ENCODE measurements at places on chromosomes 4 and X.

GRCh38 chr4:120874792-120875774, 47.4 kb downstream of the PRDM5 start:
- ATAC-seq, result no peak

- ATAC-seq, result no peak
These were observed 120.6 kb upstream of the BMP3 start for GRCh38 chr4:80909938-80910337.

DNA sequence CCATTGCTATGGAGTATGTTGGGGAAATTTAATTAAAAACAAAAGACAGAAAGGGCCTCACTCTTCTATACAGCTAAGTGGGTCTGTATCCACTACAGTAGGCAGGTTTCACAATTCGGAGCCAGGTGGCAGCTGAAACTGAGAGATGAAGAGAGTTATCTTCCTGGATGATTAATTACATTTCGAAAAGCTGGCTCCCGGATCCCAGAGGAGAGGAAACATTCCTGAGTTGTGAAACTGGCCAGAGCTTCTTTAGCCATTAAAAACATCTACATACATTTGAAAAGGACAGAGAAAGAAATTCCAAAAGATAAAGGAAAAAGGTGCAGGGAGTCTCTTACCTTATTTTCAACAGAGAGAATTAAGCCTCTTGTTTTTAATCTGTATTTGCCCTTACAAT, 15.5 kb upstream of the PDZD4 start:
- no peak for ATAC-seq

DNA sequence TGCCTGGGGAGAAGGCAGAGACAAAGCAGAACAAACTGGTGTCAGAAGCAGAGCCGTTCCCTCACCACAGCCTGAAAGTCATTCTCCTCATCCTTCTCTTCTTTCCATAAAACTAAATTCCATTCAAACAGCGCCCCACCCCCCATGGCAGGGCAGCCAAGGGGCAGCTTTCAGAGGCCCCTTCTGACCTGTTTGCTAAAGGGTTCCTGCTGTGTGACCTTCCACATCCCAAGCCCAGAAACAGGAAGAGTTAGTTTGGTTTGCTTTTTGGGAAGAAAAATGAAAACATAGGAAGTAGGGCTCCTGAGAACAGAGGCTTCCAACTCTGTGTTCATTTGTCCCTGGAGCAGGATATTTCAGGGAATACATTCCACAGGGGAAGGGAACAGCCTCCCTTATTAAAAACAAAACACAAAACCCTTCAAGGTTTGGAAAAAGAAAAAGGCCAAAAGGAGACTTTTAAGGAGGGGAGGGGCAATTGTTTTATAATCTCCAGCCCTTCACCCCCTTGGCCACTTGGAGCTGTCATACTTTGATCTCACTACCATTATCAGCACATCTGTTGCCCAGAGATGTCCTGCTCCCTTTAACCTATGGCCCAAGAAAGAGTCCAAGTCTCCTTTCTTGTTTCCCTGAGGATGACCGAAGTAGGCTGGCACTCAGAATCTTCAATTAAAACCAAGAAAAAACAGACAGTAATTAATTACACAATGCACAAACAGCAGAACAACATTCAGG, 25.3 kb downstream of the STARD8 start:
- no peak for ATAC-seq

GRCh38 chrX:31223817-31224216, 152.0 kb upstream of the FTHL17 start:
- peak; percentile 94 for ATAC-seq

GRCh38 chr4:25172961-25173915, 13.0 kb upstream of the SEPSECS start:
- peak; percentile 97 for ATAC-seq

DNA sequence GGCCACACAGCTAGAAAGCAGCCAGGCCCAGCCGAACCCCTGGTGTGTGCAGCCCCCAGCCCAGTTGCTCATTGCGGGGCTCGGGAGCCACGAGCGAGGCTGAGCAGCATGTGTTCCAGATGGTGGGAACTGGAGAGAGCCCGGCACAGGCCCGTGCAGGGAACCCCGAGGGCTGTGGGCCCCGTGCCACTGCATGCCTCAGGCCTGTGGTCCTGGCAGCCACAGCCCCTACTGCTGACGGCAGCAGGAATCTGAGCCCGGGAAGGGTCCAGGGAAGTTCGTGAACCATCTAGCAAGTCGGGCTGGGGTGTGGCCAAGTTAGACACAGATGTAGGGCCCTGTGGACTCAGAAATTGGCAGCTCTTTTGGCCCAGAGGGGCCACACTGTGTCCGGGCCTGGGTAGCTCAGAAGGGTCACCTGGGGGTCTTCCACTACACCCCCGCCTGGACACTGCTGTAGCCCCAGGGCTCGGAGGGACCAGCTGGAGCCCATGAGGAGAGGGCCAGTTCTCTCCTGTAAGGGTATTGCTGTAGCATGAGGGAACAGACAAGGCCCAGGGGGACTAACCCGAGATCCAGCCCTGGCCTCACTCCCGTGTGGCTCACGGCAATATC, 12.1 kb downstream of the HTRA3 start:
- no peak for ATAC-seq

DNA sequence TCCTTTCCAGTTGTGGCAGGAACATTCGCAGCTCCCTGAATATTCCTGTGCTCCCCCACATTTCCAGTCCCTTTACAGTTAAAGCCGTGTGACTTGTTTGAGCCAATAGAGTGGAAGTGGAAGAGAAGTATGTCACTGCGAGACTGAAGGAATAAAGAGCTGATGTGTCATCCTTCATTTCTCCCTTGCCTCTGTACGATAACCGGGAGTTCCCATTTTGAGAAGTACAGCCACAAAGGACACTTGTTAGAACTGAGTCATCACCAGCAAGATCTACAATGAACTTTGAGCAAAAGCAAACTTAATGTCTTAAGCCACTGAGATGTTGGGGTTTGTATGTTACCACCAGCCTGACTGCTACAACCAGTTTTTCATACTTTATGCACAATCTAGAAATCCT, 92.3 kb downstream of the SPRY1 start:
- ATAC-seq, result peak; percentile 98

DNA sequence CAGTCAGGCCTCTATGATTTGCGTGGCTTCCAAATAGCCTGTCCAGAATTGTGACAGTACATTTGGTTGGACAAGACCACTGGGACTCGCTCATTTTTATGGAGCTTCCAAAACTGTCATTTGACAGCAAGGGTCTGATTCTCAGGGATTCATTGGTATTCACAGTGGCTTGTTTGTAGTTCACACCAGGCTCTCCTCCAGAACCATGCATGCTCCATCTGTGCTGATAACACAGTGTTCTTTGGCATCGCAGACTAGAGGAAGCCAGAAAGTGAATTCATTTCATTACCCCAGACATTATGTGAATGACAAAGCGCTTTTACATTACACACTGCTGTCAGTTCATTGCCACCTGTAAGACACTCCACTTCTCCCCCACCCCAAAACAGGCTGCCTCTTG, 208.3 kb downstream of the ARHGAP10 start:
- ATAC-seq, result no peak

DNA sequence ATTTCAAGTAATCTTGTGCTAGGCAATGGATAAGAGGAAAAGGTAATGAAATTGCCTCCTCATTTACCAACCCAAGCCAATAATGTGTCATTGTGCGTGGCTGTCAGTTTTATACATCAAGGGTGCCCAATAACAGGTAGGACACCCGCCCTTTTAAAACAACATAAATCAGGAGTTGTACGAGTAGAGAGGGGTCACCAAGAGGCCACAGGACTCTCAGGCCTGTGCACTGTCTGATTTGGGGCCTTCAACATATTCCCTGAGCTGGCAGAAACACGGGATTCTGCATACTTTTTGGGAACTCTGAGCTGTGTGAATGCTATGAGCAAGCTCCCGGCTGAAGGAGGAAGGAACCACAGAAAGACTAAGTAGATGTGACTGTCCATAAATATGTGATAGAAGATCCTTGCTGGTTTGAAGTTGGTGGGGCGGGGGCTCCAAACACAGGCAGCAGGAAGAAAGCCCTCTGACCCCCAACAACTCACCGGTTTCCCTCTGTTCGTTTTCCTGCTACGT, 82.7 kb upstream of the MAML3 start:
- no peak for ATAC-seq

DNA sequence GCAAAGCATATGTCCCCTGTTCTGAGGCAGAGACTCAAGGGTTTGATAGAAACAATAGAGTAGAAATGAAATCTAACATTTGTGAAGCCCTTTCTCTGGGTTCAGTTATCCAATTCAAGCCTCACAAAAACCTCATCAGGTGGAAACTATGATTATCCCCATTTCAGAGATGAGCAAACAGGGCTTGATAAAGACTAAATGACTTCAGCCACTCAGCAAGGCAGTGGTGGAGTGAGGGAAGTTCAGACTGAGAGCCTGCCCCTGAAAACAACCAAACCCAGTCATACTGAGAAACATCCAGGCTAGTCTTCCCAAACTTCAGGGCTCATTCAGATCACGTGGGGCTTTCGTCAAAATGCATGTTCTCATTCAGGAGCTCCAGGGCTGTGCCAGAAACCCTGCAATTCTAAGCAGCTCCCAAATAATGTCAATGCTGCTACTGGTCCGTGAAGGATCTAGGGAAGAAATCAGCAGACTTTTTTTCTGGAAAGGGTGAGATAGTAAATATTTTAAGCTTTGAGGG, 109.6 kb upstream of the KIT start:
- ATAC-seq, result no peak

DNA sequence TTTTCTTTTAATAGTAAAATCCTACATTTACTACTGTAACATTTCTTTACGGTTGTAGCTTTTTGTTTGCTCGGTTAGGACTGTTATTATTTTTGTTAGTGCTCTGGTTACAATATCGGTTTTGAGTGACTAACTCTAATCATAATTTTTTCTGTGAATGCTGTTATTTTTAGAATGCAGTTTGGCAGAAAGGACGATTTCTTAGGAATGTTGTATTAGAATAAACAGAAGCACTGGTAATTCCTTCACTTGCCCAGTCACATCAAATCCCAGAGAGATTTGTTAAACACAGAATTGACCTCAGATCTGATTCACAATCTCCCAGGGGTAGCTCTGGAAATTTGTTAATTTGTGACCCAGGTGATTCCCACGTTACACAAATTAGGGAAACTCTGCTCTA, 21.7 kb downstream of the DDIT4L start:
- no peak for ATAC-seq

DNA sequence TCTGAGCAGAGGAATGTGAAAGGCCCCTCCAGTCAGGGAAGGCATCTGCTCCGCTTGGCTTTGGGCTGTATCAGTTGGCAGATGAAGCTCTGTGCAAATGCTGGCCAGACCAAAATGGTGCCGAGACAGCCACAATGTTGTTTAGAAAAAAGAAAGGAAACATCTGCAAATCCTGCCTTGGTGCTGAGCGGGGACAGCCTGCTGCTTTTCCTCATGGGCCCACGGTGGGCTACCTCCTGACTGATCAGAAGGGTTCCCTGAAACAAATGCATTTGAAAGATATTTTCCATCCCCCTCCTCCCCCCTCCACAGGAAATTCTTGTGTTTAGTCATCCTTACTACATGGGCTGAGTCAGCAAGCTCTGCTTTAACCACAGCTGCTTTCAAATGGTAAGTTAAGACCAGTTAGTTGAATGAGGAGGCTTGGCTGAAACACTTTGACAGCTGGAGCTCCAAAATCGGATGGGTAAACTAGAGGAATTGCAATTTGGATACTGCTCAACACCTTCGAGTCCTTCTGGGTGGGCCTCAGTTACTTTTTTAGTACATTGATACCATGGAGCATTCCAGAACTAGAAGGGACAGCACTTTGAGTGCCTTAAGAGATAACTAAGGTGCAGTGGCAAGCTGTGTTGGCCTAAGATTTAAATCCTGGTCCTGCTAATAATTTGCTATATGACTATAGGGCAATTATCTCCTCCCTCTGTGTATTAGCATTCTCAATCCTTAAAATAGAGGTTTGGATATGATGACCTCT, 36.0 kb downstream of the PLAC1 start:
- peak; percentile 58 for ATAC-seq

GRCh38 chr4:186169333-186169944, 21.9 kb upstream of the CYP4V2 start:
- ATAC-seq, result no peak

Measured in esophagus mucosa (tissue), 1 donor.